ENCODE measurements at places on chromosomes 7 and 10.

DNA sequence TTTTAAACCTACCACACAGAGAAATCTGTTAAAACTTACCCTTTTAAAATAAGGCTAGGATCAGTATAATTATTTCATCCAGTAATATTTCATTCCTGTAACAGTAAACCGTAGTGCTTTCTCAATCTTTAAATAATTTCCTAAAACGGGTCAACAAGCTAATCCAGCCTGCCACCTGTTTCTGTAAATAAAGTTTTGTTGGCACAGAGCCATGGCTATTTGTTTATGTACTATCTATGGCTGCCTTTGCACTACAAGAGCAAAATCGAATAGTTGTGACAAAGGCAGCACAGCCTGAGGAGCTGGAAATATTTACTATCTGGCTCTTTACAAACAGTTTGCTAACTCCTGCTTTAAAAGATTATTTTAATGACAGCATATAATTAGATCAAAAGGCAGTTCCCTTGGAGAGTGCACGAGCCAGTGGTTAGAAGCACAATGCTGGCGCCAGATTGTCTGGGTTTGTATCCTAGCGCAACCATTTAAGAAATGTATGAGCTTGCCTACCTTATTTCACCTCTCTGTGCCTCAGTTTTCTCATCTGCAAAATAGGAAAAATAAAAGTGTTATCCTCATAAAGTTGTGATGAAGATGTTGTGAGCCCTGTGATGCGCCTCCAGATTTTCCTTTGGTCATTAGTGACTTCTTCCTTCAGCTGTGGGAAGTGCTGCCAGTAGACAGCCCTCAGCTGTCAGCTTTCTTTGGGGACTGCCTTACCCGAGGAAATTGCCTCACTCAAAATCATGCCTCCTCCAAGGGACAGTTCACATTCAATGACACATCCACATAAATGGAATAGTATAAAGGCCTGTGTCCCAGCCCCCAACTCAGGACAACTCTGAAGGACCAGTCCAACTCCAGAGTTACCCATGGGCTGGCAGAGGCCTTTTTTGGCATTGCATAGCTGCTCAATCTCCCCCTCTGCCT is 11.8 kb upstream of the MIOS start:
- DNase-seq, result no peak

DNA sequence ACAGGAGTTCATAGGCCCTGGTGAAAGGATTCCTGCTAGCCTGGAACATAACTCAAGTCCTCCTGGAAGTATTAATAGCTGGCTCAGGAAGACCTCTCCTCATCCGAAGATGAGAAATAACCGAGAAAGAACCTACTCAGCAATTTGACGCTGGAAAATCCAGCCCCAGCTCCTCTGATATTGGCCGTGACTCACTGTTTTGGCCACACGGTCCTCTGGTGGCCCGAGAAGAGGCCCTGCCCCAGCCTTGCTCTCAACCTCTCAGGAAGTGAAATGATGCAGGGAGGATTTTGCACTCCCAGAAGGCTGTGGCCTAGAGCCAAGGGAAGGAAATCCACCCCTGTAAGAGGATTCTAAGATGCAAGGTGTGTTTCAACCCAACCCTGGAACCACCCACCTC is 121.6 kb downstream of the MTPAP start:
- DNase-seq, result no peak

- no peak for DNase-seq
Observed at GRCh38 chr10:61870526-61870895, 31.0 kb upstream of the ARID5B start.

DNA sequence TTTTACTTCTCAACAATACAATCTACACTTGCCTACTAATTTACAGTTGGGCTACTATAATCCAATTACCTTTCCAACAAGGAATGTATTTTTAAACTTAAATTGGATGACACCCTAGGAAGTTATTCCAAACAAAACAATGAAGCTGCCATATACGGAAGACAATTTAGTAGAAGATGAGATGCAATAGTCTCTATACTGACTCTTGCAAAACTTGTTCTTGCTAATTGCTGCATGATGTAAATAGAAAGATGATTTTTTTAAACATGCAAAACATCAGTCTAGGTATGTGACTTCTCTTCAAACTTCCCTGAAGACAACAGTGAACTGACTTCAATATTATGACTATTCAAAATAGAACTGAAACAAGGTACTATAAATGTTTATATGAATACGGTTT is 17.6 kb downstream of the NT5C3A start:
- no peak for DNase-seq

GRCh38 chr10:125783408-125783807 is 7.8 kb upstream of the MMP21 start:
- no peak for DNase-seq

- DNase-seq, result peak; percentile 18
Observed at GRCh38 chr10:118827466-118828155, 72.8 kb upstream of the CACUL1 start.
